ENCODE measurements at places on chromosomes 12 and 14.
A peak's percentile ranks its signal among the peaks of the same experiment; 100 is the strongest.

DNA sequence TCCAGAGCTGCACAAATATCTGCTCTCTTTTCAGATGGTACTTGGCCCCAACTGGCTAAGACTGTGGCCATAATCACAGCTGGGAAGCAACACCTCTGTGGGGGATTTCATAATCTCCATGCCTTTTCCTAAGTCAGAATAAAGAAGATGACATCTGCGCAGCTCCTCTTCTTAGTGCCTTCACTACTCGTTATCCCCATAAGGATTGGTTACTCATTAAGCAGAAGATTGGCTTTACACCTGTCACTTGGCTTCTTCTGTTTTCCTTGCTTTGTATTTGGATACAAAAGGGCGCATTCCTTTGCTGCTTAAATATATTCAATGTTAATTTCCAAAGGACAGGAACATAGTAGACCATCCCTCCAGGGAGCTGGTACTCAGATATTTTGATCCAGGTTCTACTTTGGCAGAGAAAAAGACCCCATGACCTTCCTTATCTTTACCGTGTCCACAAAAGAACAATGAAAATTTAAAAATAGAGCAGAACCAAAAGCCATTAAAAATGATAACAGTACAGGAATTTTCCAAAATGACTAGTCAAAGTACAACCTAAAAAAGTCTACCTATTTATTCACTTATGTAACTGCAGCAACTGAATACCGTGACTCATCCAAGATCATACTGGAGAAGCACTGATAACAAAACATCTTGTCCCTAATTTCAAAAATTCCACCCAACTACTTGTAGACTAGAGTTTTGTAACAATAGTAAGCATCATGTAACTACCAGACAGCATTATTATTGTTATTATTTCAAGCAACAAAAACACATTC, 352.3 kb upstream of the TMPO start:
- no peak for DNase-seq

- no peak for DNase-seq
These were observed 93.3 kb upstream of the MAP1LC3B2 start for GRCh38 chr12:116465856-116466255.

DNA sequence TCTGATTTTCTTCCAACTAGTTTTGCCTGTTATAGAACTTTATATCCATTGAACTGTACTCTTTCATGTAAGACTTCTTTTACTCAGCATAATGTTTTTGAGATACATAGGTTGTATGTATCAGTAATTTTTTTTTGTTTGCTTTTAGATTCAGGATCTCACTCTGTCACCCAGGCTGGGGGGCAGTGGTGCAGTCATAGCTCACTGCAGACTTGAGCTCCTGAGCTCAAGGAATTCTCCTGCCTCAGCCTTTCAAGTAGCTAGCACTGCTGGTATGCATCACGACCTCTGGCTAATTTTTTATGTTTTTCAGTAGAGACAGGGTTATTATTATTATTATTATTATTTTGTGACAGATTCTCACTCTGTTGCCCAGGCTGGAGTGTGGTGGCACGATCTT, 65.0 kb upstream of the DDHD1 start:
- DNase-seq = no peak

DNA sequence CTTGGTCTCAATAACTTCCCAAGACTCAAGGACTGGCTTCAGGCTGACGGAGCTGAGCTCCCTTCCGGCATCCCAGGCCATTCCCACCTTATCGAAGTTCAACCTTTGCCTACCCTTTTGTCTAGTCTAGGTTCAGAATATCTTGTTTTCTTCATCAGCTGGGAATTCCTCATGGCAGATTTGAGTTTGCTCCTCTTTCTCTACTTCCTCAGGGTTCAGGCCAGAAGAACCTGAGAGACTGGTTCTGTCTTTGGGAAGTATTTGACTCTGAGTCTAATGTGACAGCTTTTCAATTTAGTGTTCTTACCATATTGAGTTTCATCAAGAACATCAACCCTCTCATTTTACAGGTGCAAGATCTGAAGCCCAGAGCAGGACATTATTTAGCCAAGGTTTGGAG, 2.1 kb downstream of the BIN2 start:
- DNase-seq = no peak

GRCh38 chr14:77580964-77581505, 35.4 kb downstream of the SPTLC2 start:
- DNase-seq = peak; percentile 29

DNA sequence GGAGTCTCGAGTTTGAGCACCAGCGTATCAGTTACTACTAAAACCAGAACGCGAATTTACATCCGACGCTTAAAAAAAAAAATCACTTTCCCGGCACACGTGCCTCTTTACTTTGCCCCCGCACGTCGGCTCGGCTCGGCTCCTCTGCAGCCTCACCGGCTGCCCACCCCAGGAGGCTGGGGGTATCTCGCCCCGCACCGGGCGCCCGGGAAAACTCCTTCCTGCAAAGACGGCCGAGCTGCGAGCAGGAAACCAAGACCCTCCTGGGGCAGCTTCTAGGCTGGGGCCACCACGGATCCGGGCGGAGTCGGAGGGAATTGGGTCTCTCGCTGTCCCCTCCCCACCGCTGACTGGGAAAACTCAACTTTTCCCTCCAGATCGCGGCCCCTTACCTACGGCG, 610 bp downstream of the VSIG10 start:
- no peak for DNase-seq

DNA sequence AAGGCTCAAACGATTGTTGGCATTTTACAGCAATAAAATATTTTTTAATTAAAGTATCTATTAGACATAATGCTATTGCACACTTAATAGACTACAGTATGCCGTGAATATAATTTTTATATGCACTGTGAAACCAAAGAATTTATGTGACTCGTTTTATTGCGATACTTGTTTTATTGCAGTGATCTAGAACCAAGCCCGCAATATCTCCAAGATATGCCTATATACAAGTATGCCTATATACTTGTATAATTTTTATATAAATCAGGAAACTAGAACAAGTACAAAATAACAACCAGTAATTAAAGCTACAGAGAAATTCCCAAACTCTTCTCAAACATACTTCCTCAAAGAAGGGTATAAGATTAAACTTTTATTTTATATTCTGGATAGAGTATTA, 31.3 kb downstream of the EEA1 start:
- DNase-seq = no peak

DNA sequence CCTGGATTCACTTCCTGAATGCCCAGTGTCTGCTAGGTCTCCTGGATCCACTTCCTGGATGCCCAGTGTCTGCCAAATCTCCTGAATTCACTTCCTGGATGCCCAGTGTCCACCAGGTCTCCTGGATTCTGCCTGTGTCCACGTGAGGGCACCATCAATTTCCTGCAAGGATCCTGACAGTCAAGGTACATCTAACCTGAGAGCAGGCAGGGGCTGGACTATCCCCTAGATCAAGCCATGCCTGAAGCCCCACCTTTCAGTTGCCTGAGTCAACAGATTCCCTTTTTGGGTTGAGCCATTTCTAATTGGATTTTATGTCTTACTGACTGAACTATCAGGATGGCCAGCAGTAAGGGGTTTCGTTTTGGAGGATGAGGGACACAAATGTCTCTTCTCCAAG, 49.5 kb downstream of the GALNT9 start:
- no peak for DNase-seq

DNA sequence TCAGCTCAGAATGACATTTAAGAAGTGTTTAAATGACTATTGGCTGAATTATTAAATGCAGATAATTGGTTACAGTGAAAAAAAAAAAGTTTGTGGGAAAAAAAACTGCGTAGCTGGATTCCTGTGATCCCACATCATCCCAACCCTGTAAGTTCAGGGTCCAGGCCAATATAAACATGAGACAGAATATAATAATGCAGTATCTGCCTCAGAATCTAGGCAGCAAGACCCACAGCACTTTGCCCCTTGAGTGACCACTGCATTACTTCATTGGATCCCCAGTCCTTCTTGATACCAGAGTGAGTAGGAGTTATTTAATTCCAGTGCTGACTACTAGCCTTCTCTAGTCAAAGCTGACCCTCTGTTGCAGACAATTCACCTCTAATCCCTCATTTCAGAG, 272.6 kb downstream of the CCER1 start:
- DNase-seq = peak; percentile 38

DNA sequence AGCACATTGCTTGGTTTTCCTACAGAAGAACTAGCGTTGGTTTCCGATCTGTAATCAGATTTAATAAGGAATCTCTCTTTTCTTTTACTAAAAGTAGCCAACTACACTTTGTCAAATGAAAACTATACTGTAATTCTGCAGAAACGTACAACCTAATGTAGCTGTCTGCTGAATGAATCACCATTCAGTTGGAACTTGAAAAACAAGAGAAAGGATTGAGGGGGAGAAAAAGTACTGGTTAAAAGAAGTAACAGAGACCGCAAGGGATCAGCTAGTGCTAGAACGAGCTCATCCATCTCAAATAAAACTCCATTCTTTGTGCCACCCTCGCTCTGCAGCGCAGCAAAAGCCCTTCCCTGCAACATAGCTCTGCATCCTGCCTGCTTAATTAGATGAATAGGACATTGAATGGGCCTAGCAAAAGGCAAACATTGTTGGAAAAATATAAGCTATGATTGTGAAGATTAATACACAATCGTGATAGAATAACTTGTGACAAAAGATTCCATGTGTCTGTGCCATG, 2.6 kb downstream of the GARIN2 start:
- no peak for DNase-seq

DNA sequence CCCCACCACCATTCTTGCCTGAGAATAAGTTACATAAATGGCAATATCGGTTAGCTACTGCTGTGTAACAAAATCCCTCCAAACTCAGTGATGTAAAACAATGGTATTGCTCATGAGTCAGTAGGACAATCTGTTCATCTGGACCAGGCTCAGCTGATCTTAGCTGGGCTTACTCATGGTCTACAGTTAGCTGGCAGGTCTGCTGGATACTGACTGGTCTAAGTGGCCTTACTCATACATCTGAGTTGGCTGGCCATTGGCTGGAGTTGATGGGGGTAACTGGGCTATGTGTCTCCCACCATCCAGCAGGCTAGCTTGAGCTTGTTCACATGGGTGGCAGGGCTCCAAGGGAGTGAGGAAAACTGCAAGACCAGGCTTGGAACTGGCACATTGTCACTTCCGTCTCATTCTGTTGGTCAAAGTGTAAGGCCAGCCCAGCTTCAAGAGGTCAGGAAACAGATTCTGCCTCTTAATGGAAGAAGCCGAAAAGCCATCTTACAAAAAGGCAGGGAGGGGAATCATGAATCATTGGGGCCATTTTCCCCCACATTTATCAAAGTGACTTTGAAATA, 56.7 kb upstream of the CHGA start:
- no peak for DNase-seq

DNA sequence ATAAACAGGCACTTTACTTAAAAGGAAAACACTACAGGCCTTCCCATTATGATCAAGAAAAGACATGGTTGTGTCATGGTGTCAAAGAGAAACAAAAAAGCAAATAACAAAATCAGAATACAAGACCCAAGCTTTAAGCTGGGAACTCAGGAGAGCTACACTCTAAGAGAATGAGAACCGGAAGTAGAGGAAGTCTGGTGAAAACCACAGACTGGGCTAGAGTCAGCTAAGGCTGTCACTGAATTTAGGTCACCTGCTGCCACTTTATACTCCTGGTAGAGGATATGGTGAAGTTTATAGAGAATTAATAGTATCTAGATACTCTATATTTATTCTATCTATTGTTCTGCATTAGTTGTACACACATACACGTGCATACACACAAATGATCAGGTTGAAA, 971.7 kb downstream of the FLRT2 start:
- DNase-seq = no peak

- DNase-seq = peak; percentile 6
These were observed 51.3 kb upstream of the RERGL start for GRCh38 chr12:18141048-18141982.

DNA sequence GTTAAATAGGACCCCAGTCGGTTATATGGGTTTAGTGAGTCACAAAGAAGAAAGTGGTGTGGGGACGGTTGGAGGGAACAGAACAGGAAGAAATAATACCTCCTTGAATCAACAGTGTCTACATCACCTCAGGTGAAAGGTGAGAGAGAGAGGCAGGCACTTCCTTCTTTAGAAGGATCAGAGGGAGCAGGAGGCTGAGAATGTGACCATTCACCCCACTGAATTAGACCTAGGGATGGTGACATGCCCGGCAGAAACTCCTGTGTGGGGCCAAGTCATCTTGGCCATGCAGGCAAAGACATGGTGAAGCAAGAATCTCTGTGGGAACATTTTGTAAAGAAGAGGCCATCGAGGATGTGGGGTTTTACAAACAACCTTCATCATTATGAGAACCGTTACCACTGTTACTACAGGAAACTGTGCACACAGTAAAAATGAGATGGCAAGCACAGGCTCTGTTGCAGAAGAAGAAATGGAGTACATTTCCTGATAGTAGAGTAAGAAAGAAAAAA, 1196.9 kb downstream of the VRK1 start:
- no peak for DNase-seq

GRCh38 chr12:102548543-102548942, 68.2 kb upstream of the IGF1 start:
- no peak for DNase-seq

DNA sequence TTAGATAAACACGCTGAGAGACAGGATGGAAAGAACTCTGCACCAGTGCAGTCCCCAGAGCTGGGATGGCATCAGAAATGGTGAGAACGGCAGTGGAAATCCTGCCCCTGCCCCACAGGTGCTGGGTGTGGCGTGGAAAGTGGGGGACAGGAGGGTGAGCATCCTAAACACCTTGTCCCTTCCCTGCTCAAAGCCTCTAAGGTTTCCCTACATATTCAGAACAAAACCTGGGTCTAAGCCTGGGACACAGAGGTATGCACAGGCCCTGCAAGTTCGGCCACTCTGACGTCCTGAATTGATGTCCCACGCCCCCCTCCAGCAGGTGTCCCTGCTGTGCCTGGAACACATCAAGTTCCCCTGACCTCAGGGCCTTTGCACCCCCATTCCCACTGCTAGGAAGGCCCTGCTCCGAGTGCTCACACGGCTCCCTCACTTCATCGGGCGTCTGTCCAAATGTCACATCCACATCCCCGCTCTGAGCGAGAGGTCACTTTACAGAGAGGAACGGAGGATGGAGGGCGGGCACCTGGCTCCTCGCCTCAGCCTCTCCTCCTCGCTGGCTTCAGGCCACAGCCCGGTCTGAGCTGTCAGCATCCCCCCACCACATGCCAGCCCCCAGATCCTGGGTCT, 38.5 kb upstream of the SFSWAP start:
- no peak for DNase-seq

DNA sequence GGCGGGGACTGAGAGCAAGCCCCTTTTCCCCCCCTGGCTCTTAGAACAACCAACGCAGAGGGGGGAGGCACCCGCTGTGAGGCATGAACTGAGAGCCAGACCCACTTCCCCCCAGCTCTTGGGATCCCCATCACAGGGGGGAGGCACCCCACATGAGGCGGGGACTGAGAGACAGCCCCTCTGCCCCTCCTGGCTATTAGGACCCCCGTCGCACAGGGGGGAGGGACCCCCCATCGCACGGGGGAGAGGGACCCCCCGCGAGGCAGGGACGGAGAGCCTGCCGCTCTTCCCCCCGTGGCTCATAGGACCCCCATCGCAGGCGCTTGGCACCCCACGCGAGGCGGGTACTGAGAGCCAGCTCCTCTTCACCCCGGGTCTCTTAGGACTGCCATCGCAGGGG, 195.8 kb upstream of the PZP start:
- no peak for DNase-seq

DNA sequence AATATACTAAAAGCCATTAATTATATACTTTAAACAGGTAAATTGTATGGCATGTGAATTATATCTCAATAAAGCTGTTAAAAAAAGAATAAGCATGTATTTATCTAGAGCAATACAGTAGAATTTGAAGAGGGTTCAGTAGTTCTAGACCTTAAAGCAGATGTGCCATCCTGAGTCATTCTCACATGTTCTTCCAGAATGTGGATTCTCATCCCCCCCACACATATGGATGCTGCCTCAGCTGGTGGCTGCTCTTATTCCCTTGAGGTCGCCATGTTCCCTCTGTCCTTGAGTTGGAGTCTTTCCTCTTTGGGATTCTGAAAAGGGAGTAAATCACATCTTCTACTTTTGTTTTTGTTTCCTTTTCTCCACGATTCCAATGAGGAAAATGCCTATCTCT, 321.3 kb downstream of the AEBP2 start:
- DNase-seq = no peak
